Osteoblast (primary cell): ENCODE measurements at places on chromosomes 3 and 15. TPM values are rescaled to one million over a fixed set of nuclear protein-coding genes. Genes with fewer than 3 reads are reported as not detected.

PDCD6IP gene
- total RNA-seq, result 251 and 283 TPM in 2 replicates

DNA sequence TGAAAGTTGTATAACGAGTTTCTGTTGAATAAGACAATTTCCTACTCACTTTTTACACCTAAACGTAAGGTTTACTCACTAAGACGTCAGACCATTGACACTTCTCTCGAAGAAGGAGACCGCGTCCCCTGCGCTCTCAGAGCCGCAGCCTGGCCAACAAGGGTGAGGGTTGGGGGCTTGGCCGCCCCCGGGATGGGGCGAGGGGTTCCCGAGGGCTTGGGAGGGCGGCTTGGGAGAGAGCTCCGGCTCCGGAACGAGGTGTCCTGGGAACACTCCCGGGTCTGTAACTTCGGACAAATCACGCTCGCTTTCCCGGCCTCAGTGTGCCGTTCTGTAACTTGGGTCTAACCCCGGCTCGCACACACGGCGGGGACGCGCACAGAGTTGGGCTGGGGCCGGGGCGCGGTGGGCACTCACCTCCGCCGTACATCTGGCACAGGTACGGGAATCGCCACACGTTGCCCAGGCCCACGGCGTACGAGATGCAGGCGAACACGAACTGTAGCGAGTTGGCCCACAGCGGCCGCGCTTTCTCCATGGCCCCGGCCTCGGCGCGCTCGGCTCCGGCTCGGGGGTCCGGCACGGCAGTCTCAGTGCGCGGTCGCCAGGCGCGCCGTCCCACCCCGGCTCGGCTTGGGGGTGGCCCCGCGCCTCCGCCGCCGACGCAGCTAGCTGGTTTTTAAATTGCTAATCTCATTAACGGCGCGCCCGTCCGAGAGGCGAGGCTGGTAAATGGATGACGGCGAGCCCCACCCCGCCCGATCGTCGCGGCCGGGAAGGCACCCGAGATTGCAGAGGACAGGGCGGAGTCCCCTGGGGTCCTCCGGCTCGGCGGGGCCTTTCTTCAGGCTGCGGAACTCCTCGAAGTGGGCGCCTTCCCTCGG lies at the start of gene SLC6A20:
Gene SLC6A20, minus strand, starts transcription at position 655 of the 884 bp plus-strand sequence. Its CDS starts 117 bp downstream, at position 538.
- no peaks in the 10 kb centered on the region for H3K4me1 ChIP-seq
- H3K36me3 ChIP-seq, result no peaks in the 10 kb centered on the region
- DNase-seq, result peak; percentile 71
- no peak within 1 kb of the TSS for H3K27ac ChIP-seq
- H3K4me3 ChIP-seq, result peak within 1 kb of the TSS; percentile 48

- peak; percentile 96 for DNase-seq
- no peaks in the 10 kb centered on the region for H3K36me3 ChIP-seq
- H3K27ac ChIP-seq, result no peak overlapping the region
- peak overlapping the region; percentile 72 for H3K4me3 ChIP-seq
Observed at GRCh38 chr3:169662132-169662842, 1.2 kb downstream of the MECOM start.

NPAP1 gene
- not detected in 2 replicates for total RNA-seq

DNA sequence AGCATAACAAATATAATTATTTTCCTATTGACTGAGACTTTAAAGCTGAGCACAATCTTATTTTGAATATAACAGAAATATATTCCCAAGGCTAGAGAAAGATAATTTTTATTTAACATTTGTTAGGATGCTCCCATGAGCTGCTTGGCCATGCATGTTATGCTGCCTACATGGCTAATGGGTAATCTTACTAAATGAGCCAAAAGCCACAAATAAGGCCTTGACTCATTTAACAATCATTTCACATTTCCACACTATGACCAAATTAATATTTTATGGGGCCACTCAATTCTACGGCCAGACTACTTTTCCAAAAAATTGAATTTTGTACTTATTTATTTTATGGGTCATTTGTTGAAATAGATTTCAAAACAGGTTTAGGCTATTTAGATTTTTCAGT lies 141.7 kb downstream of the MEIS2 start:
- no peaks in the 10 kb centered on the region for H3K4me1 ChIP-seq
- no peak overlapping the region for H3K27ac ChIP-seq
- H3K36me3 ChIP-seq, result no peaks in the 10 kb centered on the region
- no peak for DNase-seq
- no peaks in the 10 kb centered on the region for H3K27me3 ChIP-seq

DNA sequence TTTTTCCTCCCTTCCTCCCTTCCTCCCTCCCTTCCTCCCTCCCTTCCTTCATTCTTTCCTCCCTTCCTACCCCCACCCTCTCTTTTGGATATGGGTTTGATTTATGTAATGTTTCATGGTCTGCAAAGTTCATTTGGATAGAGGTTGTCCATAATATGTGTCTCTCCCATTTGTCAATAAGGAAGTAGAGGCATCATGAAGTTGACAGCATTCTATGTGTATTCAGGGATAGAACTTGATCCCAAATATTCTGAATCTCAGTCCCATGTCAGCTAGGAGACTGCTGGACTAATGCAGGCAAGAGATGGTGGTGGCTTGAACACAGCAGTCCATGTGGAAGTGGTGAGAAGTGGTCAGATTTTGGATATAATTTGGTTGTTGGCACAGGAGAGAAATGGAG lies 90.7 kb upstream of the SLC6A6 start:
- H3K27me3 ChIP-seq, result peaks cover 48% of the 10 kb centered on the region
- no peak overlapping the region for H3K4me3 ChIP-seq
- DNase-seq, result no peak
- no peaks in the 10 kb centered on the region for H3K36me3 ChIP-seq

- H3K27ac ChIP-seq, result peak overlapping the region; percentile 31
- no peak overlapping the region for H3K4me3 ChIP-seq
- H3K4me1 ChIP-seq, result peaks cover 33% of the 10 kb centered on the region
- H3K27me3 ChIP-seq, result no peaks in the 10 kb centered on the region
- peaks cover 17% of the 10 kb centered on the region for H3K36me3 ChIP-seq
Observed at GRCh38 chr3:105752791-105753415, 115.9 kb downstream of the CBLB start.

DNA sequence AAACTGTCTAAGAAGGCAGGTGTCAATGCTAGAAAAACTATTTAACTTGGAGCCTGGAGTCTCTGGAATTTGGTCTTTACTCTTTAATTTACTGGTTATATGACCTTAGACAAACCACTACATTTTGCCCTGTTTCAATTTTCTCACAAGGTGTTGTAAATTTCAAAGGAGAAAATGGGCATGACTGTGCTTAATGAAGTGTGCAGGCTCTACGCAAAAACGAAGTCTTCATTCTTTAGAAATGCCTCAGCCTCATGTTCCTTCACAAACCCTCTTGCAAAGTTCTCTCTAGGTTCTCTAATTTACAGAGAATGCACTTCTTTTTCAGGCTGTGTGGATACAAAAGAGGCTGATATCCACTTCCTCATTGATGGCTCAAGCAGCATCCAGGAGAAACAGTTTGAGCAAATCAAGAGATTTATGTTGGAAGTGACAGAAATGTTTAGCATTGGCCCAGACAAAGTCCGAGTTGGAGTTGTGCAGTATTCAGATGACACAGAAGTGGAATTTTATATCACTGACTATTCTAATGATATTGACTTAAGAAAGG lies 39.1 kb downstream of the COL6A5 start:
- no peak overlapping the region for H3K27ac ChIP-seq
- no peak for DNase-seq
- H3K27me3 ChIP-seq, result no peaks in the 10 kb centered on the region
- no peaks in the 10 kb centered on the region for H3K36me3 ChIP-seq
- H3K4me3 ChIP-seq, result no peak overlapping the region
- no peaks in the 10 kb centered on the region for H3K4me1 ChIP-seq

TMEM158 gene
- total RNA-seq, result 4.7 and 9.0 TPM in 2 replicates

TGFBR2 gene
- total RNA-seq, result 118 and 162 TPM in 2 replicates

DNA sequence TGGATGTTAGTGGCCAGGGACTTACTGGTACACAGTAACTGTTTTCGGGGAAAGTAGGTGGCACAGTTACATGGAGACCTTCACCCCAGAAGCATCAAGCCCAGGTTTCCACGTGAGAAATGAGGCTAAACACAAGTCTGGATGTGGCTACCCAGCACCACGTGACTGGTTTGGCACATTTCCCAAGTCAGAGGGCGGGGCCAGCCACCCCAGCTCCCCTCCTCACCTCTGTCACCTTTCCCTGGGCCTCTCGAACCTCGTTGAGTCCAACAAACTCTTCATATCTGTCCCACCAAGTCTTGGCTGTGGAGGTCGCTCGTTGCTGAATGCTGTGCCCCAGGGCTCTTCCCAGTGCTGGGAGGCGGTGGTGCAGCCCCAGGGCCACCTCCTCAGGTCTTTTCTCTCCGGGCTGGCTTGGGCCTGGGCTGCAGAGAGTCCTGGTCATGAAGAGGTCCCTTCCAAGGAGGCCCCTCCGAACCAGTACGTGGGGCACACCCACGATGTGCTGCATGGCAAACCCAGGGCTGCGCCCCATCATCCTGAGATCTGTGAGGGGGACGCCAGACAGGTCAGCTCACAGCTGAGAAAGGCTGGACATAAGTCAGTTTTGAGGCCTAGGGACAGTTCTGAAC lies 4.8 kb upstream of the PLXNB1 start:
- H3K27me3 ChIP-seq, result no peaks in the 10 kb centered on the region
- peak; percentile 61 for DNase-seq
- no peak overlapping the region for H3K27ac ChIP-seq
- H3K36me3 ChIP-seq, result peaks cover 21% of the 10 kb centered on the region
- peaks cover 22% of the 10 kb centered on the region for H3K4me1 ChIP-seq
- no peak overlapping the region for H3K4me3 ChIP-seq

- H3K27me3 ChIP-seq, result no peaks in the 10 kb centered on the region
- H3K4me3 ChIP-seq, result no peak overlapping the region
- no peak for DNase-seq
- no peak overlapping the region for H3K27ac ChIP-seq
Observed at GRCh38 chr15:93485438-93486327, 396.7 kb upstream of the RGMA start.

GRCh38 chr15:41610048-41610447 lies 50.2 kb upstream of the MGA start:
- H3K36me3 ChIP-seq, result no peaks in the 10 kb centered on the region
- DNase-seq, result no peak
- no peak overlapping the region for H3K27ac ChIP-seq
- no peak overlapping the region for H3K4me3 ChIP-seq

- DNase-seq, result peak; percentile 76
- H3K27me3 ChIP-seq, result peaks cover 71% of the 10 kb centered on the region
- H3K4me3 ChIP-seq, result no peak overlapping the region
- H3K36me3 ChIP-seq, result no peaks in the 10 kb centered on the region
- no peaks in the 10 kb centered on the region for H3K4me1 ChIP-seq
Observed at GRCh38 chr3:129003578-129004112, 2.5 kb downstream of the EFCC1 start.

GP9 gene
- total RNA-seq, result not detected in 2 replicates

DNA sequence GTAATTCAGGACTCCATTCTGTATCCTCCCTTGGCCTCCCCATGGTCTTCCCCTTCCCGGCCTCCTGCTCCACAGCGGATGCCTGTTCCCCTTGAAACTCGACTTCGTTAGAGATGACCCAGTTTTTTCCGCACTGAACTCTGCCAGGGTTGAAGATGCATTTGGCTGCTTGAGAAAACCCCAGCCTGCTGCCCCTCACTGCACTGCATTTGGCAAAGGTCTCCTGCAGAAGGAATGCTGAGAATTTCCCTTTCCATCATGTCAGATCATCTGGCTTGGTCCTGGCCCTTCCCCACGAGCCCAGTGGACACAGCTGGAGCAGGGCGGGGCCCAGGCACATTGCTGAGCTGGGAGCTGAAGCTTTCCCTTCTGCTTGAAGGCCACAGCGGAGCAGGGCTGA lies 37.6 kb upstream of the RGMA start:
- H3K4me1 ChIP-seq, result no peaks in the 10 kb centered on the region

ROPN1B gene
- total RNA-seq, result not detected in 2 replicates

DNA sequence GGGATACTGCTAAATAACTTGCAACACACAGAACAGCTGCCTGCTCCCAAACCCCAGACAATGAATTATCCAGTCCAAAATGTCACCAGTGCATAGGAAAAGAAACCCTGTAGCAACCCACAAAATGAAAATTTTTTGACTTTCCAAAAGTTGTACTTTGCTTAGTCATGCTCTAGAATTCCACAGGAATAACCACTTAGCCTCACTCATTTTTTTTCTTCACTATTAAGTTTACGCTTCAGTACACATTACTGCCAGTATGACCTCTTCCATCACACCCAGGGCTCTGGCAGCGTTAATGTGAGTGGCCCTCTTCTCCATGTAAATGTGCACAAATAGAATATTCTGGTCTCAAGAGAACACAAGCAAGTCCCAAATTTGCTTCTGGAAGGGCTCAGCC lies 259.8 kb downstream of the MAGI1 start:
- H3K27me3 ChIP-seq, result no peaks in the 10 kb centered on the region
- peaks cover 6% of the 10 kb centered on the region for H3K4me1 ChIP-seq
- DNase-seq, result no peak
- H3K36me3 ChIP-seq, result no peaks in the 10 kb centered on the region
- no peak overlapping the region for H3K27ac ChIP-seq

MESP2 gene
- 0.72 and 1.5 TPM in 2 replicates for total RNA-seq

- no peak for DNase-seq
- H3K27me3 ChIP-seq, result peaks cover 44% of the 10 kb centered on the region
- H3K27ac ChIP-seq, result no peak overlapping the region
- no peaks in the 10 kb centered on the region for H3K4me1 ChIP-seq
Observed at GRCh38 chr3:39268549-39268900, 11.3 kb downstream of the CX3CR1 start.

KBTBD13 gene
- not detected in 2 replicates for total RNA-seq

FANCD2OS gene
- not detected in 2 replicates for total RNA-seq

ITIH3 gene
- under 0.01 TPM in 1 of 2 replicates, not detected in the other for total RNA-seq

DNA sequence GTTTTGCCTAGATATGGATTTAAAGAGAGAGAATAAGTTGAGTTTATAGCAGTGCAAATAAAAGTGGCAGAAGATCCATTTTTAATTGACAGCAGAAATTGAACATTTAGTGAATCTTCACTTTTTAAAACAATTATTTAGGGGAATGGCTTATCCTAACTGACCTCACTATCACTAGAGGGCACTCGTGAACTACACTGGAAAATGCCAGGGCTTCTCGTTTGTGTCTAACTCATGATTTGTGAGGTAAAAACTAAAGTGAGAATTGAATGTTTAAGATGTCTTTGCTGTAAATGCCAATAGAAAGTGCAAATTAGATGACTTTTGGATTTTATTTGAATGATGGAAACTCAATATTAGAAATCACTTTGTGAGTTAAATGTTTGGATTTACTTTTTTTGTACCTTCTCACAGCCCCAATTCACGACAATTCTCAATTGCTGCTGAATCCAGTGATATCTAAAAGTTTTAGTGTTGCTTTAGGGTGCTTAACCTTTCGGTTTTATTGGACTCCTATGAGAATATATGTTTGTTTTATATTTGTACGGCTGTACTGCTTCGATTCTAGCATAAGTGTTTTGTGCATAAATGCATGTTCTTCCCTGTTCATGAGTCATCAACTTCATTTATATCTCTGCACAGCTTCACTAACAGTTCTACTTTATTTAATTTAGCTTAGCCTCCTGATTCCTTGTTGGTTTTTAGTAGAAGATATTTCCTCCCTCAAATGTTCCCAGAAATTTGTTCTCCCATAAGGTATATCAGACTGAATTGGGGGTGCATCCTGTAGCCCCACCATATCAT lies 462.1 kb downstream of the MFSD1 start:
- H3K27ac ChIP-seq, result no peak overlapping the region
- no peak for DNase-seq
- H3K36me3 ChIP-seq, result no peaks in the 10 kb centered on the region
- peaks cover 4% of the 10 kb centered on the region for H3K4me1 ChIP-seq
- H3K4me3 ChIP-seq, result no peak overlapping the region
